ENCODE measurements at places on chromosomes 4 and X.

- DNase-seq = no peak
Measured at GRCh38 chrX:2442694-2443093, 58.1 kb downstream of the DHRSX start.

- DNase-seq = no peak
Measured at GRCh38 chrX:39451046-39451445, 646.7 kb downstream of the BCOR start.

DNA sequence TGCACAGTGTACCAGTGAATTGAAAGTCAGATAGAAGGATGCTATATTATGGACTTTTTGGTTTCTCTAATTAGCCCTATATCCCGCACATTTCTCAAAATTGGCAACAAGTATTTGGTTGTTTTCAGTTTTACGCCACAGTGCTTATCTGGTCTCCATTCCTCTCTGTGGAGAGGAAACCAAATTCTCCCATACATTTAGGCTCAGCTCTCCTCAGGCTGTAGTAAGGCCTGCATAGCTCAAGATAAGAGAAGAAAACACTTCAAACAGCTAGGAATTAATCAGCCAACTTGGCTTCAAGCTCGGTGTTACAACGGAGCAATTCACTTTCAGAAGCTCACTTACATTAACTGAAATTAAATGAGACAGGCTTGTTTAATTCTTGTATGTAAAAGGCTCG lies 263.2 kb downstream of the PDHA2 start:
- no peak for DNase-seq

GRCh38 chr4:123297836-123298235 lies 98.8 kb upstream of the SPRY1 start:
- no peak for DNase-seq

DNA sequence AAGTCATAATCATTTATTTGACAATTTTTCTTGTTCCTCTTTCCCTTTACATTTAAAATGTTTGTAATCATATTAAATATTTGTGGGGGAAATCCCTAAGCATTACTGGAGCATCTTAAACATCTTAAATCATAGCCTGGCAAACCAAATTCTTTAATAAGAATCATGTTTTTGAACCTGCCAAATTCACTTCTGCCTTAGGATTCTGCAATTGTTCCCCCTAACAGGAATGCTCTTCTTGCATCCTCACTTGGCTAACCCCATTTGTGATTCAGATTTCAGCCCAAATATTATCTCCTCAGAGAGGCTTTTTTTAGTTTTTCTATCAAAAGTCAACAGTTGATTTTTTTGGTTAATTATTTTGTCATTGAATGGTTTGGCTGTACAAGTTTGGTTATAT lies 241.1 kb downstream of the MAPK10 start:
- no peak for DNase-seq

Measured in activated CD4-positive, alpha-beta T cell treated with anti-CD3 and anti-CD28 coated beads for 1 hour (primary cell).